ENCODE measurements at places on chromosomes 11 and 22. TPM values are rescaled to one million over a fixed set of nuclear protein-coding genes. Genes with fewer than 3 reads are reported as not detected.

ADAMTS15 gene
- total RNA-seq = 12.0 TPM

GAL3ST1 gene
- total RNA-seq = not detected

SYT13 gene
- total RNA-seq = 1.2 TPM

DNA sequence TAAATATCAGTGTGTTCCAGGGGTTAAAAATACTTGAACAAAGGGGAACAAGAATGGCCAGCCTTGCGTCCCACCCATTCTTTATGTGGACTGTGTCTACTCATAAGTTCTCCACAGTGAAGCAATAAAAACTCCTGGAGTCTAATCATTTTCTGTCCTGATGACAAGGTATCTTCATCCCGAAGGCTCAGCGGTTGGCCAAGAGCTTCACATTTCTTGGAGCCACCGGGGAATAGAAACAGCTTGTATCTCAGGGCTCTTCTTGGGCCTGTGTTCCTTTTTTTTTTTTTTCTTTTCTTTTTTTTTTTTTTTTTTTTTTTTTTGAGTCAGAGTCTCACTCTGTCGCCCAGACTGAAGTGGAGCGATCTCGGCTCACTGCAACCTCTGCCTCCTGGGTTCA is 36.8 kb upstream of the ADORA2A start:
- H3K4me1 ChIP-seq = peaks cover 28% of the 10 kb centered on the region
- DNase-seq = no peak
- peaks cover 2% of the 10 kb centered on the region for H3K36me3 ChIP-seq
- no peak overlapping the region for H3K4me3 ChIP-seq
- H3K27me3 ChIP-seq = no peaks in the 10 kb centered on the region

AGBL2 gene
- 2.2 TPM for total RNA-seq

GRCh38 chr11:116893437-116893836 is 56.0 kb upstream of the APOA1 start:
- H3K4me3 ChIP-seq = no peak overlapping the region
- H3K4me1 ChIP-seq = no peaks in the 10 kb centered on the region
- no peaks in the 10 kb centered on the region for H3K27me3 ChIP-seq
- H3K36me3 ChIP-seq = peaks cover 15% of the 10 kb centered on the region
- DNase-seq = no peak

GRCh38 chr11:117548876-117549275 is 221.2 kb downstream of the CEP164 start:
- no peaks in the 10 kb centered on the region for H3K36me3 ChIP-seq
- H3K4me3 ChIP-seq = no peak overlapping the region

DNA sequence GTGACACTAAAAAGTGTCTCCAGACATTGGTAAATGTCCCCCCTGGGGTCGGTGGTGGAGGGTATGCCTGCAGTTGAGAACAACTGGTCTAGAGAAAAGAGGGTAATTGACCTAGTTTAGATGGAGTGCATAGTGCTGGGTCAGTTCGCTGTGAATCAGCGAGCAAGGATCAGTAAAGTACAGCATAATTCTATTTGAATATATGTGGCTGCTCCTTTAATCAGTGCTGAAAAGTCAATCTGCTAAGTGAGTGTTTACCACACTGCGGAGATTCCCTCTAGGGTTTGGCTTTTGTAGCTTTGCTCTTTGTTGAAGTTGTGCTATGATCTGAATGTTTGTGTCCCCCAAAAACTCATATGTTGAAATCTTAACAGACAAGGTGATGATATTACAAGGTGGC is 15.0 kb downstream of the CAVIN3 start:
- DNase-seq = no peak
- H3K27ac ChIP-seq = no peak overlapping the region
- H3K4me3 ChIP-seq = no peak overlapping the region
- no peaks in the 10 kb centered on the region for H3K36me3 ChIP-seq

LDHAL6A gene
- total RNA-seq = not detected

- no peaks in the 10 kb centered on the region for H3K36me3 ChIP-seq
- no peak for DNase-seq
- H3K27me3 ChIP-seq = no peaks in the 10 kb centered on the region
These were observed 1.5 kb downstream of the MAP6 start for GRCh38 chr11:75667255-75667830.

GRCh38 chr11:59783632-59784090 is 26.9 kb downstream of the MRPL16 start:
- no peaks in the 10 kb centered on the region for H3K27me3 ChIP-seq
- no peak for DNase-seq
- H3K27ac ChIP-seq = no peak overlapping the region
- peaks cover 14% of the 10 kb centered on the region for H3K4me1 ChIP-seq
- no peak overlapping the region for H3K4me3 ChIP-seq

APOA5 gene
- total RNA-seq = not detected

- H3K4me3 ChIP-seq = no peak overlapping the region
- H3K36me3 ChIP-seq = no peaks in the 10 kb centered on the region
- H3K27me3 ChIP-seq = no peaks in the 10 kb centered on the region
- no peak overlapping the region for H3K27ac ChIP-seq
- H3K4me1 ChIP-seq = no peaks in the 10 kb centered on the region
These were observed 120.8 kb downstream of the CTTN start for GRCh38 chr11:70519117-70519516.

GRCh38 chr11:2578929-2579270 is 120.9 kb downstream of the KCNQ1OT1 start:
- H3K4me3 ChIP-seq = no peak overlapping the region
- H3K27ac ChIP-seq = no peak overlapping the region
- no peak for DNase-seq
- H3K4me1 ChIP-seq = no peaks in the 10 kb centered on the region
- no peaks in the 10 kb centered on the region for H3K36me3 ChIP-seq

- no peaks in the 10 kb centered on the region for H3K4me1 ChIP-seq
- no peaks in the 10 kb centered on the region for H3K27me3 ChIP-seq
- H3K36me3 ChIP-seq = no peaks in the 10 kb centered on the region
- H3K4me3 ChIP-seq = no peak overlapping the region
- no peak for DNase-seq
These were observed 131.9 kb downstream of the WNT7B start for GRCh38 chr22:45845076-45845487.

DNA sequence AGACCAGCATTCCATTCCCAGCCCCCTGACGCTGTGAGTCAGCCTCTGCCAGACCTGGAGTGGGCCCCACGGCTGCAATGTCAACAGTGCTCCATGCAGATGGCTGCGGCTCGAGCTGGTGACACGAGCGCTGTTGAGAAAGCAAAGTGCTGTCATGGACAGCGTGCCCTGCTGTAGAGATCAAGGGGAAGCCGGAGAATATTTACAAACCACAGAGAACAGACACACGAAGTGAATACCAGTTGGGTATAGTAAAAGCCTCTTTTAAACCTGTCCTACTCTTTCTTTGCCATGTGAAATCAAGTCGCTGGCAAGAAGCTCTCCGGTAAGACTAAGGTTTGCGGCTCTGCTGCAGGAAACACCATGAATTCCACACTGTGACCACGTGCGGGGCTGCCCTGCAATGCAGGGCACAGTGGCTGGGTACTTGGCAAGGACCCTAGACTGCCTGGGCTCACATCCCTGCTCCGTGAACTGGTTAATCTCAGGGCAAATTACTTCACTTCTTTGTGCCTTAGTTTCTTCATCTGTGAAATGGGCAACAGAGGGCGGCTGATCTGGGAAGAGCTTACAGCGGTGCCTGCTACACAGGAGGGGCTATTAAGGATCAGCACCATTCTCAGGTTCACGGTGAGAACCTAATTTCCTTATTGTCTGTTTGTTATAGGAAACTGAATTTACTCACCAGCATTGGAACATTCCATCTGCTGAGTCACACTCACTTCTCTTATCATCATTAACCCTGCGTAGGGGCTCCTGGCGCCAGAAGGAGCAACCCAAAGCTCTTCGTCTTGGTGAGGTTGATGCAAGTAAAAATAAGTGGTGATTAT is 27.8 kb upstream of the ELFN2 start:
- no peak overlapping the region for H3K27ac ChIP-seq
- no peaks in the 10 kb centered on the region for H3K4me1 ChIP-seq
- no peak for DNase-seq
- H3K36me3 ChIP-seq = no peaks in the 10 kb centered on the region
- peaks cover 4% of the 10 kb centered on the region for H3K27me3 ChIP-seq

DNA sequence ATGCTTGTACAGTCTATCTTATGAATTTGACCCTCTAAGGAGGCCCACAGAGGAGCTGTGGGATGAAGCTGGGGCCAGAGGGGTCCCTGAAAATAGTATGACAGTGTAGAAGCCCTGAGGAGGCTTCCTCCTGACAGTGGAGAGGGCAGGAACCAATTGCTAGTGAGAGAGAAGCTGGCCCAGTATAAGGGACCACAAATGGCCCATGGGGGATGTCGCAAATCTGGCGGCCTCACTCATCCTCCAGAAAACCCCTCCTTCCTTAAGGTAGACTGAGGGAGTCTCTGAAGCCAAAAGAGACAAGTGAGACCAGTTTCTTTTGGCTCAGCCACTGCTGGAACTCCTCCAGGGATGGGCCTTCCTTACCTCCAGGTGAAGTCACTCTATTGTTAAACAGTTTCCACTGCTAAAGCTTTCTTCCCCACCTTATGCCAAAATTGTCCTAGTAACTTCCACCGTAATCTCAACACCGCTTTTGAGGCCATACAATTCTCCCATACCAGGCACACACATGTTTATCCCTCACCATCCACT is 17.8 kb upstream of the CASTOR1 start:
- no peaks in the 10 kb centered on the region for H3K27me3 ChIP-seq
- peaks cover 100% of the 10 kb centered on the region for H3K4me1 ChIP-seq
- no peak overlapping the region for H3K4me3 ChIP-seq
- H3K27ac ChIP-seq = peak overlapping the region; percentile 75

PRR33 gene
- total RNA-seq = not detected

- H3K4me1 ChIP-seq = peaks cover 99% of the 10 kb centered on the region
- no peaks in the 10 kb centered on the region for H3K36me3 ChIP-seq
- peak overlapping the region; percentile 87 for H3K27ac ChIP-seq
- H3K27me3 ChIP-seq = no peaks in the 10 kb centered on the region
- no peak overlapping the region for H3K4me3 ChIP-seq
These were observed 18.1 kb downstream of the TBC1D10A start for GRCh38 chr22:30308518-30309230.

DNA sequence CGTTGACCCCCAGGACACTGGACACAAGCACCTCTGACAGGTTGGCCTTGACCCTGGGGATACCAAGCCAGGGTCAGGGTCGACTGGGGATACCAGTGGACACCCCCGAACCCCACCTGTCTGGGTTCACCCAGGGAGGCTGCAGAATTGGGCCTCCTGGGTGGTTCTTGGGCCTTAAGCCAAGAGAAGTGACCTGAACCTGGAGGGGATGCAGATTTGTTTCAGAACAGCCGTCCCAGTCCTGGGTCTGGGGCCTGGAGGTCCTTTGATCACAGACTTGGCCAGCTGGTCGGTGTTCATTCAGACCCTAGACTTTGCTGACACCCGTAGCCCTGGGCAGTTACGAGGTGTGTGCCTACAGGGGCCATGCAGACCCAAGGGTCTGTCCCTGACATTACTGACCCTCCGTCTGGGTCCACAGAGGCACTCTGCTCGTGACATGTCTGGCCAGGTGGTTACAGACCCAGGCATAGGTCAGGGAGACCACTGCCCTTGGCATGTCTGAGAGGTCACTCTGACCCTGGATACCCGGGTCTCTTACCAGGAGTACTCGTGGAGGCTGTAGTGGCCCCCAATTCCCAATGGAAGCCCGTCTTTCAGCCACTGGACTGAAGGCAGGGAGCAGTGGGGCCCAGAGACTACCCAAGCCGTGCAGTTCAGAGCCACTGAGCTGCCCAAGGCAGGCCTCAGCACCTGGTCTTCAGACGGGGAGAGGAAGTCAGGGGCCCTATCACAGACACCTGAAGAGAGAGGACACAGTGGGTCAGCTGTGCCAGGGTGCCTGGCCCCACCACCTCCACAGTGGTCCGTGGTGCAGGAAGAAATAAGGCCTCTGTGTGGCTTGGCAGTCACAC is 6.4 kb downstream of the SIGIRR start:
- peaks cover 12% of the 10 kb centered on the region for H3K36me3 ChIP-seq
- no peak overlapping the region for H3K27ac ChIP-seq
- no peaks in the 10 kb centered on the region for H3K27me3 ChIP-seq
- no peak overlapping the region for H3K4me3 ChIP-seq
- H3K4me1 ChIP-seq = peaks cover 29% of the 10 kb centered on the region

- H3K27ac ChIP-seq = no peak overlapping the region
- no peak overlapping the region for H3K4me3 ChIP-seq
- H3K36me3 ChIP-seq = no peaks in the 10 kb centered on the region
- DNase-seq = no peak
These were observed 57.8 kb upstream of the TCF20 start for GRCh38 chr22:42328130-42328783.

DNA sequence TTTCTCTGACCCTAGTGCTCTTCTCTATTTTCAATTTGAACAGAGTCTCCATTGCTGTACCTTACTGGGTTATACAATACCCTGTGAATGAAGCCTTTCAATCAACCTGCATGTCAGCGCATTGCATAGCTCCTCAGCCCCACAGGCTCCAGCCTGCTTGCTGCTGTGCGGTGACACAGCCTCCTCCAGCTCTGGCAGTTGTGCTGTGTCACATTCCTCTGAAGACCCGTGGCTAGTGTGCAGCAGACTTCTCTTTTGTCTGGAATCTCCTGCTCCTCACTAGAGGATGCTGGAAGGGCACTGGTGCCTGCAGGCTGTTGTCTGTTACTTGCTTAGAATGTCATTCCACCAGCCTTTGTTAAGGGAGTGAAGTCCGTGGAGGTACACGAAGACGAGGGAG is 390.1 kb upstream of the B3GAT1 start:
- no peaks in the 10 kb centered on the region for H3K4me1 ChIP-seq
- H3K36me3 ChIP-seq = no peaks in the 10 kb centered on the region
- no peak overlapping the region for H3K4me3 ChIP-seq
- no peak for DNase-seq

DNA sequence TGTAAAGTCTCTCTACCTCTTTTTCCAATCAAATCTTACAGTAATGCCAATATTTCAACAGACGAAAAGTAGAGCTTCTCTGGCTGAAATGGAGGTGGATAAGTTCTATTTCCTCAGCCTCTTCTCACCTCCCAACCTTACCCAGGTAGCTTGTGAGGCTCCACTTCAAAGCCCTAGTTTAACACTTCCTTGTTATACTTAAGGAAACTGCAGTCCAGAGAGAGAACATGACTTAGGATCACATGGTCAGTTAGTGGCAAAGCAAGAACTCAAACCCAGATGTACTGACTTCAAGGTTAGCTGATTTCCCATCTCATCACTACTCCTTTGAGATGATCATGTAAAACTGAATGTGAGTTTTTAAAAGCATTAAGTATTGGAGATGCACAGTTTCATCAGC is 32.5 kb downstream of the PAK1 start:
- no peak overlapping the region for H3K27ac ChIP-seq
- H3K36me3 ChIP-seq = no peaks in the 10 kb centered on the region
- DNase-seq = no peak
- H3K4me3 ChIP-seq = no peak overlapping the region
- no peaks in the 10 kb centered on the region for H3K27me3 ChIP-seq

- peak overlapping the region; percentile 93 for H3K27ac ChIP-seq
- DNase-seq = no peak
- peaks cover 87% of the 10 kb centered on the region for H3K4me1 ChIP-seq
- H3K27me3 ChIP-seq = no peaks in the 10 kb centered on the region
These were observed 147.6 kb downstream of the FBXO7 start for GRCh38 chr22:32622004-32622743.

- peaks cover 98% of the 10 kb centered on the region for H3K4me1 ChIP-seq
- H3K27ac ChIP-seq = peak overlapping the region; percentile 80
- no peak for DNase-seq
- no peaks in the 10 kb centered on the region for H3K27me3 ChIP-seq
- no peak overlapping the region for H3K4me3 ChIP-seq
These were observed 40.1 kb upstream of the PPARA start for GRCh38 chr22:46110215-46110614.

- no peak overlapping the region for H3K27ac ChIP-seq
- H3K27me3 ChIP-seq = no peaks in the 10 kb centered on the region
- DNase-seq = peak; percentile 74
These were observed 43.5 kb downstream of the GNB1L start for GRCh38 chr22:19811211-19811621.

Data from vagina (tissue), 2 donors.